ENCODE measurements at places on chromosomes 5 and 9.

DNA sequence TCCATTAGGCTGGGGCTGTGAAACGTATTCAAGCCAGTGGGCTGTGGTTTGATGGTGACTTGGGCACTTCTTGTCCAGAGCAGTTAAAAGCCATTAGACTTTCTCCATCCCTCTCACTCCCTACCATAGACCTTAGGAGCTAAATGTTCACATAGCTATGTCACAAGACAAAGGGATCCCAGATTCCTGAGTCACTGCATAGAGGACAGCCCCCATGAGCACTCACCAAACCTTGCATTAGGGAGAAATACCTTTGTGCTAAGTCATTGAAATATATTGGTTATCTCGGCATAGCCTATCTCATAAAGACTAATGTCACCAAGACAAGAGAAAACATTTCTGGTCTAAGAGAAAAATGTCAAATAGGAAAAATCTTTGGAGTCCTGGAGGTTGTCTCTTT is 104.3 kb downstream of the TRPM6 start:
- no peak for DNase-seq

GRCh38 chr5:134500699-134501430 is 24.6 kb upstream of the JADE2 start:
- DNase-seq: no peak

DNA sequence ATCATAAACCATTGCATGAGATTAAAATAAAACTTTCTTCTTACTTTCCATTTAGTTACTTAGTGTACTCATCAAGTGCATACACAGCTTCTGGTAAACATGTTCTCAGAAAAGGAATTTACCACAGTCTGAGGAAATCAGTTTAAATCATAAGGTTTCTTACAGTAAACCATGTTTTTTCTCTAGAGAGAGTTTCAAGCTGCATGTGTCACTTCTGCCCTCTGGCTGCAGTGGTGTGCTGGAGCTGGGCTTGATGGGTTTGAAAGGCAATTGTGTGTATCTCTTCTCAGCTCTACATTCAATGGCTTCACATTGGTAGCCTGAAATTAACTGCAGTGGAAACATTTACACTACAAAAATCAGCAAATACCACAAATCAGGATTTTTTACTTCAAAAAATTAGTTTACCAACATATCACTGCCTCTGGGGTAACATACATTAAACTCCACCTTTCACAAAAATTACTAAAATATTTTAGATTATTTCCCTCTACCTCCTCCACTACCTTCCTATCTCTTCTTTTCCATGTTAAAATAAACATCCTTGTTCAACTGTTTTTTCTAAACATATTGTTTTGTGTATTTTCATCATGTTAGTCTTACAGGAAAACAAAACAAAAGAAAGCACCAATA is 414.3 kb downstream of the ANXA1 start:
- DNase-seq: no peak

- no peak for DNase-seq
Measured at GRCh38 chr5:4720831-4721230, 419.3 kb upstream of the ADAMTS16 start.

DNA sequence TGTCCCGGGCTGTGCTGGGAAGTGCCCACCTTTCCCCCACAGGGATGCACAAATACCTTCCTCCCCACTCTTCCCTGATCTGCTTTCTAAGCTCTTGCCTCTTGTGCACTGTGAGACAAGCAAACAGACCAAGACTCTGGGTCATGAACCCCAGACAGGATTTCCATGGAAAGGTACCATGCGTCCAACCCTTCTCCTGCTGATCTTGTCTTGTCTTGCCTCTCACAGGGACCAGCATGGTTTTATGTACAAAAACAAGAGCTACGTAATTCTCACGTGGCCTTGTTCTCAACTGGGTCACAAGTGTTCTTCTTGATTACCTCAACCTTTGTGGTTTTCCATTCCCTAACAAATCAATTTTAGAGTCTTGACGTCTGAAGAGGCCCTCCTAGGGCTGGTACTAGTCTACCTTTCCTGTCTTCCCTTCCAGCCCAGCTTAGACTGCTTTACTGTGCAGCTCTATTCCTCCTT is 176.5 kb upstream of the MAP3K1 start:
- DNase-seq: no peak

- no peak for DNase-seq
Measured at GRCh38 chr5:6465831-6466790, 17.5 kb downstream of the UBE2QL1 start.

DNA sequence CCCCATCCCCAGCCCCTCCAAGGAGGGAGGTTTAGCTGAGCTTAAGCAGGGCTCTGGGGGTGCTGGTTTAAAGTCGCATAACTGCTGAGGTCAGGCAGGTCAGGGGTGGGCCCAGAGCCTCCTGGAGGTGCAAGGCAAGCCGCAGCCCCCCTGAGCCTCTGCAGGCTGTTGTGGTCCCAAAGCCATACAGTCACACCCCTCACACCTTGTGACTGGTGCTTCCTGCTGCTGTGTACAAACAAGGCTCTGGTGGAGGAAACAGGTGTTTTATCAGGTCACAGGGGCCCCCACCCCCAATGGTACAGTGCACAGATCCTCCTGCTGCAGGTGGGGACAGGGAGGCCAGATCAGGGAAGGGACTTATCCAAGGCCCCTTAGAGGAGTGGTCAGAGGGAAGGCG is 8.0 kb downstream of the TCF7 start:
- no peak for DNase-seq

- DNase-seq: no peak
Measured at GRCh38 chr5:82534986-82535385, 256.8 kb upstream of the RPS23 start.

DNA sequence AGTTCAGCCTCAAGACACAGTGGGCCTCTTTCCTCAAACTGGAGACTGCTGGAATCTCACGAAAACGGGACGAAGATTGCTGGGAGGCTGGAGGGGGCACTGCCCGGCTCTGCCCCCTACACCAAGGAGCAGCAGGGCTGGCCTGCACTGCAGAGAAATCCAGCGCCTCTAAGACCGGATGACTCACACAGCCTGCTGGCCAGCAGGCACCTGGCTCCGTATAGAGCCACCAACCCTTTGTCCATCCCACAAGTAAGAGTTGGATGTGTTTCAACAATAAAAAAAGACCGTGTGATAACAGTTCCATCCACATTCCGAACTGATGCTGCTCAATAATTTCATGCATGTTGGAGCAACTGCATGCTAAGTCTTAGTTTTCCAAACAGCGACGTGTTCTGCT is 11.5 kb downstream of the CCDC127 start:
- no peak for DNase-seq

DNA sequence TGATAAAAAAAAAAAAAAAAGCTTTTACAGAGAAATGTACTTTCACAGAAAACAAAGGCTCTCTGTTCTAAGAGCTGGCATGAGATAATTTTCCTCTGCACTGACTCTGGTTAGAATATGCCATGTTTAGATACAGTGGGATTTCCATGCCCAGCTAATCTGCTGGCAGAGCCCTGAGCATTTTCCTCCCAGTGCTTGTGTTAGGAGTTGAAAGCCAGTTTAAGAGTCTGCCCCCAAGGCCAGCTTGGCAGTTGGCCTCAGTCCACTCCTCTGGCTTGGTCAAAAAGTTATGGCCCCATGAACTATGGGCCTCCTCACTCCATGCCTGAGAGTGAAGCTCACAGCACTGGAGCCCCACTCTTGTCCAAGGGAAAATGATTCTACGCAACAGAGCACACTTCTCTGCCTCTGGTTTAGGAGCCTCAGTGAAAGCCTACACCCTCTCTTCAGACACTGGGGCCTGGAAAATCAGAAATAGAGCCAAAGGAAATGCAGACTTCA is 21.9 kb downstream of the MOCS2 start:
- DNase-seq: no peak

DNA sequence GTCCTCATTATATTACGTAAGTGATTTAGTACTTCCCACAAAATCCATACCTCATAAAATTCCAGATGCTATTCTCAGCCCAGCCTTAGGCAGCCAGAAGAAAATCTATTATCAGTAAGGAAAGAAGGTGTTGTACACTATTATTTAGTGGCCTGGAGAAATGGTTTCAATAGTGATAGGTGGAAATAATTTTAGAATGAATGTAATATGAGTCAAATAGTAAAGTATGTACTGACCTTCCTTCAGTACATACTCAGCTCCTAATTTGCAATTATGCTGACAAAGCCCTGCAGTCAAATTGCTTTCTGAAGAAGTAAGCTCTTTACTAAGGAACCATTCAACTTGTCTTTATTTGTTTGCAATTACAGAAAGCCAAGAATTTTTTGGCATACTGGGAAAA is 409.2 kb downstream of the HTR1A start:
- DNase-seq: no peak

GRCh38 chr9:33524306-33524947 is 376 bp downstream of the ANKRD18B start:
- no peak for DNase-seq

- DNase-seq: no peak
Measured at GRCh38 chr5:58016877-58017276, 443.0 kb downstream of the PLK2 start.

- no peak for DNase-seq
Measured at GRCh38 chr5:129459777-129460671, at the start of gene ADAMTS19. ADAMTS19 (plus strand) TSS chr5:129460298; CDS start chr5:129460392, 94 bp downstream.

- DNase-seq: no peak
Measured at GRCh38 chr9:121073038-121073437, 1.7 kb upstream of the CNTRL start.

- DNase-seq: no peak
Measured at GRCh38 chr5:7087719-7088297, 308.1 kb upstream of the ADCY2 start.

Measured in activated T-helper 2 cell treated with anti-CD3 and anti-CD28 coated beads, Interferon-gamma antibody, Interleukin-2, Interleukin-4, amounts not matched to agents 10 μg/mL and 5 μg/mL and 100 μg/mL, durations not matched to agents 14 hours and 24 hours and 36 hours (primary cell).